ENCODE measurements at places on chromosomes 12 and 14.

DNA sequence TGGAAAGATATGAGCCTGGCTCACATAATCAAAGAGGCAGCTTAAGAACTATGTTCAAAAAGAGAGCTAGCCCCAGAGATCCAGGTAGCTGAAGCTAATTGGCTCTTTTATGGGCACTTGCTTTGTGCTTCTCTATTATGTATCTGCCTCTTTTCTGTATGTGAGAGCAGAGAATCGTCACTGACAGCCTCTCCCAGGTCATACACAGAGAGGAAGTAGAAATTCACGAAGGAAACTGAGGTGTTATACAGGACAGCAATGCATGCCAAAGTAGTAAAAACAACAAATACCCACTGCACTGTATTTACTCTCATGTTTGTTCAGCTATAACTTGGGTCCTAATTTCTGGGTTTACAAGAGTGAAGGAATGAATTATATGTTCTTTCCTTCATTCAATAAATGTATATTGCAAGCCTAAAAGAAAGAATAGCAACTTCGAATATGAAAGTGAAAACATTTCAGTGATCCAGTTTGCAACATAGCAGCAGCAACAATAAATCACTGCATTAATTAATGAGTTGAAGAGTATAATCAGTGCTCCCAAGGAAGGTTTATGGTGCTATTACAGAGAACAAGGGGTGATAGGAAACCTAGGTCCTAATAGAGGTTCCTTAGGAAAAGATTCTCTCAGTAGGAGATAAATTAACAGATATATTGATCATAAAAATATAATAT is 47.1 kb upstream of the ATXN7L3B start:
- no peak for DNase-seq

- DNase-seq: no peak
These were observed 22.0 kb upstream of the PPFIBP1 start for GRCh38 chr12:27502021-27502435.

DNA sequence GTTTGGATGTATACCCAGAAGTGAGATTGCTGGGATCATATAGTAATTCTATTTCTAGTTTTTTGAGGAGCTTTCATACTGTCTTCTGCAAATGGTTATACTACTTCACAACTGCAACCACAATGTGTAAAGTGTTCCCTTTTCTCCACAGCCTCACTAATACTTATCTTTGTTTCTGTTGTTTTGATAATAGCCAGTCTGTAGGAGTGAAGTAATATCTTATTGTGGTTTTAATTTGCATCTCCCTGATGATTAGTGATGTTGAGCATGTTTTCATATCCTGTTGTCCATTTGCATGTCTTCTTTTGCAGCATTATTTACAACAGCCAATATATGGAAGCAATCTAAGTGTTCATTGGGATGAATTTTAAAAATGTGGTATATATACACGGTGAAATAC is 29.9 kb downstream of the GABARAPL1 start:
- DNase-seq: no peak

- no peak for DNase-seq
These were observed 7.4 kb upstream of the TESPA1 start for GRCh38 chr12:54991991-54992375.

DNA sequence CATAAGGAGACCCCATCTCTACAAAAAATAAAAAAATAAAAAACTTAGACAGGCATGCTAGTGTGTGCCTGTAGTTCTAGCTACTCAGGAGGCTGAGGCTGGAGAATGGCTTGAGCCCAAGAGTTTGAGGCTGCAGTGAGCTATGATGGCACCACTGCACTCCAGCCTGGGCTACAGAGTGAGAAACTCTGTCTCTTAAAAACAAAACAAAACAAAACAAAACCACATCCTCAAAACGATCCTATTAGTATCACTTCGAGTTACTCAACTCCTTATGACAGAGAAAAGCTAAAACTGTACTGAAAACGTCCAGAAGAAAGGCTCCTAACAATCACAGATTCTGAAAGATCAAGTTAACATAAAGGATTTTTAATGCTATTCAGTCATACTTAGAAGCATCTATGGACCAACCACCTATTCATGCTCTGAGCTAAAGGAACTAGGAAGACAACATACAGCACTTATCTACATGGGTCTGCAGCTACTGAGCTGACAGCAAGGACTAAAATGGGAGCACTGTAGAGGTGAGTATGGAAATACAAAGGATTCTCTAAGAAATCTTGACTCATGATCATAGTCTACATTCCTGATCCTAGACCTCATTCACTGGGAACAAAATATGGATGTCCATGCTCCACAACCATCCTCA is 75.3 kb upstream of the DUSP6 start:
- DNase-seq: no peak
